Hematopoietic multipotent progenitor cell (in vitro differentiated cells): ENCODE measurements at places on chromosomes 5 and 9. TPM values are rescaled to one million over a fixed set of nuclear protein-coding genes. Genes with fewer than 3 reads are reported as not detected.

The GPX3 gene
- total RNA-seq = 0.54 TPM

GRCh38 chr5:16007750-16008415 is 171.7 kb downstream of the MARCHF11 start:
- DNase-seq = no peak

DNA sequence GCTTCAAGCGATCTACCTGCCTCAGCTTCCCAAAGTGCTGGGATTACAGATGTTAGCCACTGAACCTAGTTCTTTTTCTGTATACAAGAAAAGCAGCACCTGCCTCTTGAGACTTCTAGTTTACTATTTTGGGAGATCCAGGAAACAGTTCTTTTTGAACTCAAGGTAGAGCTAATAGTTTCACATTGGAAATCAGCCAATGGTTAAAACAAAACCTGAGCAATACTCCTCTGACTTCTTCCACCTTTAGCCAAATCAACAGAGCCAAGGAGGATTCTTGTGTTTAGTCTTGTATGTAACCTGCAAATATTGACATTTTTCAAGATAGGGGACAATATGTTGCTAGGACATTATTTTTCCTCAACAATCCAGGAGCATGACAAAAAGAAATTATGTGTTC is 349.4 kb downstream of the SH3GL2 start:
- DNase-seq = no peak

The PCA3 gene
- total RNA-seq = 0.54 TPM

The IGFBPL1 gene
- under 0.01 TPM for total RNA-seq

DNA sequence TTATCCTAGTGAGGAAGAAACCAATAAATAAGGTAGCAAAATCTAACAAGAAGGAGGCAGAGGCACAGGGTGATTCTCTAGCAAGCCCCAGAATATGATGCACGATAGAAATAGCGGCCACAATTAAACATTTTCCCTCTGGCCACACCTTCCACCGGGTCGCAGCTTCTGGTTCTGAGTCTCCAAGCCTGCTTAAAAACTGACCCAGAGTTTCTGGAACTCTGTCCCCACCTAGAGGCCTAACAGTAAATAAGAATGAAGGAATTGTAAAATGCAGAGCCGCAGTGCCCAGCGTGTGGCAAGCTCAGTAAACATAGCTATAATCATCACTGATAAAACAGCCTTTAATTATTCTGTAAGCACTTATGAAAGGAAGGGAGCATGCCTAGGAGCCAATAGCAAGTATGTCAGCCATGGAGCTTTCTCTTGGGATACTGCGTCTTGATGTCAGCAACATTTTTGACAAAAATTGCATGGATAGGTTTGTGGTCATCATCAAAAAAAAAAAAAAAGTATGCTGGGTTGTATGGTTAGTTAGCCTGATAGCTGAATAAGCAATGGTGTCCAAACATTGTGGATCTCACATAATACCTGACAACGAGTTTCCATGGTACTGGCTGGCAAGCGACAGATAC is 465.5 kb downstream of the DNAH5 start:
- DNase-seq = peak; percentile 67
